ENCODE measurements at places on chromosomes 13 and 19. TPM values are rescaled to one million over a fixed set of nuclear protein-coding genes. Genes with fewer than 3 reads are reported as not detected.

DNA sequence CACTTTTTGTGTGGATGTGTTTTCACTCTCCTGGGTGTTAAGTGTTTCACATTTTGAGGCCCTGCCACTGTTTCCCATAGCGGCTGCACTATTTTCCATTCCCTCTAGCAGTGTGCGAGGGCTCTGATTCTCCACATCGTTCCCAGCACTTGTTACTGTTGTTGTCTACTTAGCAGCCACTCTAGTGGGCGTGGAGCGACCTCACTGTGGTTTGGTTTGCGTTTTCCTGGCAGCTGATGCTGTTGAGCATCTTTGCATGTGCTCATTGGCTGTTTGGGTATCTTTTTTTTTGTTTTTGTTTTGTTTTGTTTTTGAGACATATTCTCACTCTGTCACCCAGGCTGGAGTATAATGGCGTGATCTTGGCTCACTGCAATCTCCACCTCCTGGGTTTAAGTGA lies 14.4 kb downstream of the NAXD start:
- H3K27me3 ChIP-seq: no peaks in the 10 kb centered on the region
- H3K27ac ChIP-seq: peak overlapping the region; percentile 18
- no peak overlapping the region for H3K4me3 ChIP-seq
- H3K36me3 ChIP-seq: peaks cover 6% of the 10 kb centered on the region
- no peak for DNase-seq

GRCh38 chr19:12806242-12807081 lies at the start of gene RNASEH2A:
RNASEH2A (plus strand) TSS chr19:12806584; CDS start chr19:12806674, 90 bp downstream.
- H3K27ac ChIP-seq: peak within 1 kb of the TSS; percentile 86
- no peak for DNase-seq
- peaks cover 2% of the 10 kb centered on the region for H3K36me3 ChIP-seq
- H3K4me3 ChIP-seq: peak within 1 kb of the TSS; percentile 94
- H3K4me1 ChIP-seq: peaks cover 24% of the 10 kb centered on the region
- no peaks in the 10 kb centered on the region for H3K27me3 ChIP-seq

GRCh38 chr19:3006075-3006767 lies 22.9 kb downstream of the TLE2 start:
- no peaks in the 10 kb centered on the region for H3K27me3 ChIP-seq
- no peak for DNase-seq
- H3K36me3 ChIP-seq: peaks cover 3% of the 10 kb centered on the region
- no peaks in the 10 kb centered on the region for H3K4me1 ChIP-seq

DNA sequence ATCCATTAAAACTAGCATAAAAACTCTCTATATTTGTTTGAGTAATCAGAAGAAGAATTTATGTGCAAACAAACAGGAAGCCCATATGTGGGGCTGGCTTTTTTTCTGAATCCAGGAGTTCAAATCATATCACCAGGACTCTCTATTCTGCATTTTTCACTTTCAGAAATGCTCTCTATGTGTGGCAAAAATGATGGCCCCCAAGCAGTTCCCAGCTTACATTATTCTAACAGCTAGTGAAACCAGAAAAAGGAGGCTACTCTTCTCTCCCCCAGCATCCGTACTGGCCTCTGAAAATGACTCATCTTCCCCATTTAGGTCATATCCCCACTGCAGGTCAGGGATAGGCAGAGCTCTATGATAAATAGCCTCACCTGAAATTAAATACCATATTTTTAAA lies 20.4 kb downstream of the RBM26 start:
- peak overlapping the region; percentile 8 for H3K27ac ChIP-seq
- H3K27me3 ChIP-seq: no peaks in the 10 kb centered on the region
- no peak overlapping the region for H3K4me3 ChIP-seq
- H3K36me3 ChIP-seq: peaks cover 5% of the 10 kb centered on the region
- DNase-seq: no peak

DNA sequence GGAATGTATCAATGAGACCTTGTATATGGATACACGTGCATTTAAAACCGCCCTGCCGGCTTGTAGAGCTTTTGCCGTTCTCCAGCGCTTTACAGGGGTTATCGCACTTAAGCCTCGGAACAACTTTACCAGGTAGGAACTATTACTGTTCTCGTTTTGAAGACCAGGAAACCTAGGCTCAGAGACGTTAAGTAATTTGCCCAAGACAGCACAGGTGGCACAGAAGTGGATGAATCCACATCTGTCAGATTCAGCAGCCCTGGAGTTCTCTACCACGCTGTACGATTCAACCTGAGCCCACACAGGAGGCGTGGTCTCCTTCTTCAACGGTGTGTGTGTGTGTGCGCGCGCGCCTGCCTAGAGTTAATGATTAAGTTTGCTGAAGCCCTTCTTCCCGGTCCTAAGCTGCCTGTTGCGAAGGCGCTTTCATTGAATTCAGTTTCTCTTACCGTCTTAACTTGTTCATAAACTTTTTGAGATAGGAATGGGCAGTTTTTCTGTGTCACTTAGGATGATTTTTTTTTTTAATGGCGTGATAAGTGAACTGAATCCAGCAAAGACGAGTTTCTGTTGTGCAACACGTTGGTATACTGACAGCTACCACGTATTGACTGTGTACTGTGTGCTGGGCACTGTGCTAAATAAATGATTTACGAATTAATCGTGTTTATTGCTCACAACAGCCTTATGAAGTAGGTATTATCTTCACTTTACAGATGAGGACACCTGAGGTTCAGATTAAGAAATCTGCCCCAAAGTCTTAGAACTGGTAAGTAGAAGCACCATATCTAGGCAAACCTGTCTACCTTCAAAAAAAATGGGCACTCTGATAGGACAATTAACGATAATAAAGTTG lies 67.4 kb downstream of the KCNRG start:
- peak overlapping the region; percentile 100 for H3K27ac ChIP-seq
- peaks cover 45% of the 10 kb centered on the region for H3K4me1 ChIP-seq
- no peaks in the 10 kb centered on the region for H3K27me3 ChIP-seq
- H3K4me3 ChIP-seq: peak overlapping the region; percentile 100
- no peak for DNase-seq

GRCh38 chr13:87851410-87851809 lies 180.2 kb downstream of the SLITRK5 start:
- H3K27me3 ChIP-seq: no peaks in the 10 kb centered on the region
- H3K27ac ChIP-seq: no peak overlapping the region
- no peak for DNase-seq

Gene ZNF415
- total RNA-seq: 6.2 TPM

DNA sequence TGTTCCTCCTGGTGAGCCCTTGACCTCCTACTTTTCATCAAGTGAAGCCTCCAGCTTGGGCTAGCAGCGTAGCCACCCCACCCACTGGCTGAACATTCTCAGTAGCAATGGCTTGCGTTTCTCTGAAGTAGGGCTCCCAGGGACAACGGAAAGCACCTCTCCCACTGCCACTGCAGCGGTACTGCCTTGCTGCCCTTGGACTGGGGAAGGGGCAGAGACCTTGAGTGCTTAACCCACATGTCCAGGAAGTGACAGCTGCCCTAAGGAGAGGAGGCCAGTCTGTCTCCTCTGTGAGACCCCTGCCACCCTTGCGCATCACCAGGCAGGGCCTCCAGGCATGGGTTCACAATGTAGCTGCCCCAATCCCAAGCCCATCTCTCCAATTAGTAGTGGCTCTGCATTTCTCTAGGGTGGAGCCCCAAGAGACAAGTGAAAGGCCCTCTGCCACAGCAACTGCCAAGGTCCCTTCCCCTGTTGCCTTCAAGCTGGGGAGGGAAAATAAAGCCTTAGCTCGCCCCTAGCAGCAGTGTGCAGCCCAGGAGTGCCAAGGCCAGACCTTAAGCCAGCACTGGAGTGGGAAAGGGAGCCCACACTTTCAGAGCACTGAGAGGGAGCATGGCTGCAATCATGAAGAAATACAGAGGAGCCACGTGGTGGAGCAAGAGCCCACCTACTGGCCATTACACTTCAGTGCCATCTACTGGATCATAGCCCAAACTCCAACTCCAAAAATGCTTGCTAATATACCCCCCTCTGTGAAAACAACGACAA lies 175.9 kb upstream of the TRPC4 start:
- H3K27ac ChIP-seq: no peak overlapping the region
- DNase-seq: no peak
- H3K36me3 ChIP-seq: peaks cover 11% of the 10 kb centered on the region
- peaks cover 5% of the 10 kb centered on the region for H3K4me1 ChIP-seq
- H3K4me3 ChIP-seq: no peak overlapping the region

- peak overlapping the region; percentile 98 for H3K27ac ChIP-seq
- H3K4me1 ChIP-seq: peaks cover 61% of the 10 kb centered on the region
- no peak for DNase-seq
These were observed 933 bp downstream of the ARHGEF7 start for GRCh38 chr13:111115965-111116521.

DNA sequence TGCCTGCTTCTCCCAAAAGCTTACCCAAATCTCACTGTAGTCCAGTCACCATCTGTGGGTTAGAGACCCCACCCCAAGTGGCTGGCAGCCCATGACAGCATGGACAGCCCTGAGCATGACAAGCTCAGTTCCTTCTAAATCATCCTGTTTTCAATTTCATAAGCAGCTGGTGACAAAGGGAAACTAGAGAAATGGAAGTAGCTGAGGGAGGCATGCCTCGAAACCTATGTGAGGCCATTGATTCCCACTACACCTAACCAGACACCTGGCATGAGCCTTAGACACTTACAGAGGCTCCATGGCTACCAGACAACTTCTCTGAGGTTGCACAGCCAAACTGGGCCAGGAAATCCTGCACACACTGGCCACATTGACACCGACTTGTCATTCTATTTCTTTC lies 56.2 kb downstream of the ABCC4 start:
- DNase-seq: no peak
- peaks cover 10% of the 10 kb centered on the region for H3K36me3 ChIP-seq
- no peaks in the 10 kb centered on the region for H3K27me3 ChIP-seq
- H3K27ac ChIP-seq: no peak overlapping the region
- no peaks in the 10 kb centered on the region for H3K4me1 ChIP-seq

Gene CIC
- total RNA-seq: 101 TPM

GRCh38 chr13:26071691-26072090 lies 19.9 kb upstream of the SHISA2 start:
- H3K27me3 ChIP-seq: no peaks in the 10 kb centered on the region
- H3K27ac ChIP-seq: no peak overlapping the region
- H3K36me3 ChIP-seq: no peaks in the 10 kb centered on the region

GRCh38 chr19:7928334-7928706 lies 2.4 kb upstream of the CTXN1 start:
- peaks cover 2% of the 10 kb centered on the region for H3K36me3 ChIP-seq
- H3K27me3 ChIP-seq: no peaks in the 10 kb centered on the region
- no peak for DNase-seq

- no peak overlapping the region for H3K27ac ChIP-seq
- H3K4me1 ChIP-seq: no peaks in the 10 kb centered on the region
- H3K27me3 ChIP-seq: peaks cover 28% of the 10 kb centered on the region
- H3K4me3 ChIP-seq: no peak overlapping the region
- H3K36me3 ChIP-seq: no peaks in the 10 kb centered on the region
- no peak for DNase-seq
These were observed 37.6 kb downstream of the SOX21 start for GRCh38 chr13:94674609-94675348.

Gene MYPOP
- 12.5 TPM for total RNA-seq

DNA sequence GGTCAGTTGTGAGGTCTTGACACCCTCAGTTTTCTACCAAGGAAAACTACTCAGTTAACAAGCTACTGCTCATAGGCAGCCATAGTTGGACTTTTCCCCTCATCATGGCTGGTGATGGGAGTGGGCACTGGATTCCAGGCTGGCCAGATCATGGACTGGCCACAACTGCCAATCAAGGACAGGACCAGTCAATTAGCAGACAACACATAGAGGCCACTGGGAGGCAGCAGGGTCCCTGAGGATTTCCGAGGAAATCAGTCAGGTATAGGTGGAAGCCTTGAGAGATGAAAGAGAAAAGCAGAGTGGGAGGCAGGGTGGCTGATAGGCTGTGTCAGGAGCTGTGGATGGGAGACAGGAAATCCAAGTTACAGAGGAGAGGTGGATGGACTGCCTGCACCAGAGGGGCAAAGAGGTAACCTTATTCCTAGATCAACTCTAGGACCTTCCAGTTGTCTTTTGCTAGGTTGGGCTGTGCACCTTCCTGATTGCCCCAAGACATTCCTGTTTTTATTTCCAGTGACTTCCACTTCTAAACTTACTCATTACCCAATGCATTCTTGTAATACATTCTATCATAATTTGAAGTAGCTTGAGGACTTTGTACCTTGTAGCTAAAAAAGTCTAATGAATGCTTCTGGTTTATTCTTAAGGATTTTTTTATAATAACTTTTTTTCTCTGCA lies 361.8 kb downstream of the KCNRG start:
- H3K27me3 ChIP-seq: no peaks in the 10 kb centered on the region
- H3K4me1 ChIP-seq: peaks cover 10% of the 10 kb centered on the region

Gene NFKBIB
- 15.8 TPM for total RNA-seq

Gene ZIK1
- 7.2 TPM for total RNA-seq

- H3K27ac ChIP-seq: no peak overlapping the region
- no peak overlapping the region for H3K4me3 ChIP-seq
These were observed 6.5 kb downstream of the PLEKHG2 start for GRCh38 chr19:39419003-39419402.

DNA sequence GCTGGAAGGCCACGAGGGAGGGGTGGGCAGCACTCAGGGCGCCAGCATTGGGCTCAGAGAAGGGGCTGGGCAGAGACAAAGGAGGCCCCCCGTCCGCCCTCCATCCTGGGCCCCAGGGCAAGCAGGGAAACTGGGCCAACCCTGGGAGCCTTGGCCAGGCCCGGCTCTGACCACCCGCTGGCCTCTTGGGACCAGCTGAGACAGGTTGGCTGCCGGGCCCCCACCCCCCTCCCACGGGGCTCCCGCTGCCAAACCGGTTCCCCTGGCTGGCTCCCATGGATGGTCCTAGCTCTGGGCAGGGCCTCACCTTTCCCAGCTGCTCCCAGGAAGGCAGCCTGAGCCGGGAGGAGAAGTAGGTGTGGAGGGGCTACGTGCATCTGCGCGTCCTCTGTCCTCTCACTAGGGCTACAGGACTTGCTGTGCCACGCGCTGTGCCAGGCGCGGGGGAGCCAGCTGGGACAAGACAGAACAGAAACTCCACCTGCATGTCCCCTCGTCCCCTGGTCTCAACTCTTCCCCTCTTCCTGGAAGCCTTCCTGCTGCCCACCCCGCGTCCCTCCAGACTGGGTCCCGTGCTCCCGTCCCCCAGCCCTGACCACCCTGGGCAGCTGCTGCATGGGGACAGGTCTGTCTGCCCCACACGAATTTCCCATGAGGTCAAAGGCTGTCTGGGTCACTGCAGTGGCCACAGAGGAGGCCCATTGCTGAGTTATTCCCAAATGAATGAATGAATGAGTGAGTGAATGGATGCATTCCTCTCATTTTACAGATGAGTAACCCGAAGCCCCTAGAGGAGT lies 29.1 kb upstream of the NCCRP1 start:
- no peaks in the 10 kb centered on the region for H3K27me3 ChIP-seq
- H3K36me3 ChIP-seq: peaks cover 7% of the 10 kb centered on the region
- H3K4me1 ChIP-seq: no peaks in the 10 kb centered on the region
- no peak overlapping the region for H3K27ac ChIP-seq
- H3K4me3 ChIP-seq: no peak overlapping the region

DNA sequence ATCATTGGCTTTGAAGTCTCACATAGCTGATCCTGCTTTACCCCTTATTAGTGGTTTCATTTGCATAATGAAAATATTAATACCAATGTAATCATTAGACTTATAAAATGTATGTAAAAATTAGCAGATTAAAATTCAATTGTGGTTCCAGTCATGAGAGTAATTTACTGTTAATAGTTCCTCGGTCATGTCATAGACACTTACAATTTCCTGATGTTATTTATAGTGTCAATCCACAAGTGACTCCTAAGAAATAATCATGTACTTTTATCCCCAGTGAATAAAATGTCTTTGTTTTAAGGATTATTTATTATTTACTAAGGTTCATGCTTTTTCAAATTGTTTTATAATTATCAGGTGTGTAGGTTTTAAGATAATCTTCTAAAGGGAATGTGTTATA lies 138.5 kb downstream of the PCDH9 start:
- H3K4me1 ChIP-seq: peaks cover 15% of the 10 kb centered on the region
- H3K27me3 ChIP-seq: no peaks in the 10 kb centered on the region
- H3K36me3 ChIP-seq: no peaks in the 10 kb centered on the region
- H3K27ac ChIP-seq: no peak overlapping the region

Data from chondrocyte (in vitro differentiated cells).